Kidney tubule cell (primary cell): ENCODE measurements at places on chromosomes 16 and 17.

DNA sequence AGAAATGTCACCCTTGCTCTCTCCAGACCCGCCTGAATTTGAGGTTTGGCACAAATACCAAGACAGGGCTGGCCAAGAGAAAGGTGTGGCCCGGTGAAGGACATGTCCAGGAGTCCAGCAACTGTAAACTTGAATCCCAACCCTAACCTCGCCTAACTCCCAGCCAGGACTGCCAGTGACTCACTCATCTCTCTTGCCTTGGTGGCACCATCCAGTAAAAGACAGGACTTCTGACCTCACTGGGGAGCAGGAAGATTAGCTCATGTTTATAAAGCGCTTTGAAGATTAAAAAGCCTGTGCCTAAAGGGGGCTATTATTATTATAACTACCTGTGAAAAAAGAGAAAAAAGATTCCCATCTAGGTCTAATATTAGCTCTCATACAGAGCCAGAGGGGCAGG, 335.3 kb downstream of the SOX9 start:
- DNase-seq: peak; percentile 83

DNA sequence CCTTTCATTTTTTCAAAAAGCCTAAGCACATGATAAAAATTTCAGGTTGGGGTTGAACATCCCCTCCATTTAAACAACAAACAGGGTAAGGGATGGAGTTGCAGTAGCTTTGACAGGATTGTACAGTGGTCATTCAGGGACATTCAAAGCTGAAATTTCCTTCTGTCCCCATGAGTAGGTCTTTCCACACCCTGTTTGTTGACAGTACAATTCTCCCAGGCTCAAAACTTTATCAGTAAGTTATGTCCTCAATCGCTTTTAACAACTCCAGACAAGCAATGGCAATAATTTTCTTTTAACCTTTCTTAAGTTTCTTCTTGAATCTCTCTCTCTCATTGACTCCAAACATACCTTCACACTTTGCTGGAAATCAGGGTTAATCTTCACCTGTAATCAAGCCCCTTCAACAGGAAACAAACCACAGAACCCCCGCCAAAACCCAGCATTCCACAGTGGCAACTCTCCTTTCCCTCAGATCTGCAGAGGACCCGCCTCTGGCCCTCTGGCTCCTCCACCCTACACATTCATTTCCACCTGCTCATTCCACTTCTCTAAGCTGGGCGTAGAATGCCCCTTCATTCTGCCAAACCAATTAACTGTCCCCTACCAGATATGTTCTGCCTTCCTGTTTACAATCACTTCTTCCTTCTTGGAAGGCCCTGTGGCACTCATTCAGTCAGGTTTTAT, 20.7 kb downstream of the TXNDC11 start:
- DNase-seq: peak; percentile 53

GRCh38 chr16:3187798-3188674, at the start of gene OR1F1:
Gene OR1F1, plus strand, starts transcription at chr16:3188204.
- DNase-seq: peak; percentile 87

DNA sequence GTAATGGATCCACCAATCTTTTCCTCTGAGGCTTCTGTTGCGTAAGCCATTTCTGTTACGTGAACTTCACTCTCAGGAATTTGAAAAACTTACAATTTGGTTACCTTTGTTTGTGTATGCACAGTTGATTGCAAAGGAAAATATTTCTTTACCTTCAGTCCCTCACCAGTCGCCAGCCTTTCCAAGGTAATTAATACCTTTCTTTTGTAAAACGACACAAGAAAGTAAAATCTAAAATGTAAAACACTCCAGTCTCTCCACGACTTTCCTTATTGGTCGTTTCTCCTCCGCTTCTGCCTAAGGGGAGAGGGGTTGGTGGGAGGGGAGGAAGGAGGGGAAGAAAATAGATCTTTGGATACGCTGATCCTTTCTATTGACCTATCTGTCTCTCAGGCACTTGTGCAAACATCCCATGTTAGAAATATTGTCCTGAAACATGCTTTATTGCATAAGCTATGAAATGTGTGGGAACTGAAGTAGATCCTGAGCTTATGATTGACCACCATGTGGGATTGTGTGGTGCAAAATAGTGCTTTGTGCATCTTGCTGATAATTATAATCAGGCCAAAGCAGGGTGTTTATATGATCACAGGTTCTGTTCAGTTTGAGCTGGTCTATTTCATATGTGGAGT, 32.4 kb upstream of the EFCAB13 start:
- no peak for DNase-seq

- DNase-seq: no peak
Measured at GRCh38 chr16:15477802-15478201, 43.4 kb downstream of the BMERB1 start.

DNA sequence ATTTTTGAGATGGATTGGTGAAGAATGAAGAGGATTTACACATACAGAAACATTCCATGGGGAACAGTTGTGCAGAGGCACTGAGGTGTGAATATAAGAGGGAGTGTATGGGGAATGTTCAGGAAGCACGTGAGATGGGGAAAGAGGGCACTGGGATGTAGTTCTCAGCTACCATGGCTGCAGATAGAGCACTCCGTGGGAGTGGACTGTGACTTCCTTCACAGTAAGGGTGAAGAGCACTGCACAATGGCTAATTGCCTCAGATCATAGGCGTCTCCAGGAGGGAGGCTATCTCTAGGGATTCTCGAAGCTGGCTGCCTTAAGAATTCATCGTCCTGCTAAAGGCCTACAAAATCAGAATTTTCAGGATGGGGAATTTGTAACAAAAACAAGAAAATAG, 7.0 kb downstream of the YPEL2 start:
- no peak for DNase-seq

- no peak for DNase-seq
Measured at GRCh38 chr16:88405216-88406060, 22.7 kb downstream of the ZNF469 start.

DNA sequence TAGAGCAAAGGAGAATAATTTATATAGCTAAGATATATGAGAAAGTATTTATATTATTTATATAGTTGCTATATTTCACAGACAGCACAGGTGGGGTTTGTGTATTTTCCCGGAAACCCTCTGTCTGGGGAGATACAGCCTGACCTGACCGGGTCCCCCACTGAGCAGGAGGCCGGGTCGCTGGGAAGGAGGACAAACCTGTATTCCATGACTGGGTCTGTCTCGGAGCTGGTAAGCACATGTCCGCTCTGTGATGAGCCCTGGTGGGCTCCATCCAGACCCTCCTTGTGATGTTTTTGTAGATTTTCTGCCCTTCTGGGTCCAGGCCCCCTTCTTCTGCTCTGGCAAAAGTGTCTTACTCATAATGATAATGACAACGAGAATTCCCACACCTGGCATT, 27.7 kb downstream of the WNT9B start:
- DNase-seq: no peak

GRCh38 chr16:82016964-82017363, 5.7 kb upstream of the SDR42E1 start:
- no peak for DNase-seq

- DNase-seq: no peak
Measured at GRCh38 chr17:1785930-1786329, 24.1 kb downstream of the SERPINF1 start.

DNA sequence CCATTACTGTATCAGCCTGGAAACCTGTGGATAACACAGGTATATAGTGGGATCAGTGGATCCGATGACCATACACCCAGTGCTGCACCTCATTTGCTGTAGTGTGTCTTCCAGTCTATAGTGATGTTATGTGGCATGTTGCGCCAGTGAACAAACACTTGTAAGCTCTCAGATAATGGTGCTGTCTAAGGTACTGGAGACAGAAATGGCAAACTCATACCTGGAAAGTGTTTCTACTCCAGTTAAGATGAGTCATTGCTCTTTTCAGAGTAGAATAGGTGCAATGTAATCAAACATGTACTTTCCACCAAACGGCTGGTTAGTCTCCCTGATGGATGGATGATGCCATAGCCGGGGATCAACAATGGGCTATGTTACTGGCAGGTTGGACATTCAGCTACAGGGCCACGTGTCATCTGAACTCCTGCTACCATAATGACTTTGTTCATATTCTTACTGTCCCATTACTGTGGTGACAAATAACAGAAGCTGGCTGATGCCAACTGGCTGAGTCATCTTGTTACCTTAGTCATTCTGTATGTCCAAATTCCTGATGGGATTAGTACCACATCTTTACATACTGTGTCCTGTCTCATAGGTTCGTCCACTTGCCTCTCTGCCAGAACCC, 6.3 kb downstream of the CCL11 start:
- DNase-seq: peak; percentile 86

DNA sequence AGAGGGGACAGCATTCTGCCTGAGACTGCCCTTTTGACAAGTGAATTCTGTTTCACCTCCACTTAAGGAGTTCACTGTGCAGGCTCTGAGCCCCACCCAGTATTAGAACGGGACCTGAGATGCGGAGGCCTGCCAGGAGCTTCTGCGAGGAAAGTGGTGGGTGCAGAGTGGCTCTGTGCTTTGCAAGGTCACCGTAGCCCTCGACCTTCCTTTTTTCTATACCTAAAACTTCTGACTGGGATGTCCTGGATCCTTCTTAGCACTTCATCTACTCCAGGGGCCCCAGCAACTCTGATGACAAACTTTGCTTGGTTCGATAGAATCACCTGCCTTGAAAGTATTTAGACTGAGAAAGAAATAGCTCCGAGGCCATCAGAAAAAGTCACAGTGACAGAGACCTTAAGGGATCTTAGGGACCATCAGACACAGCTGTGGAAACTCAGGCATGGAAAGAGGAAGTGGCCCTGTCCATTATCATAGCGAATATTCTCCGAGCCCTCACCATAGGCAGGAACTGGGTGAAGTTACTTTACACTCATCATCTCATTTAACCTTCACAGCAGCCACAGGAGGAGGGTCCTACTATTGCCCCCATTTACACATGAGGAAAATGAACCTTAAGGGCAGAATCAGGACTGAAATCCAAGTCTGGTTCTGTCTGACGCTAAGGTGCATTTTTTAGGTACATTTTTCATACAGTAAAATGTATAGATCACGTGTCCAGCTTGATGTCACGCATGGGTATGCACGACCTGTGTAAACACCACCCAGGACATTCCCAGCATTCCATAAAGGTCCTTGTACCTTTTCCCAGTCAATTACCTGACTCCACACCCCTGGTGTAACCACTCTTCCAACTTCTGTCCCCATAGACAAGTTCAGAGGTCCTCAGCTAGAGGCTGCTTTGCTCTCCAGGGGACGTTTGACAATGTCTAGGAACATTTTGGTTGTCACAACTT, 676 bp upstream of the KRT13 start:
- DNase-seq: peak; percentile 49

- no peak for DNase-seq
Measured at GRCh38 chr16:89523680-89524344, 15.6 kb downstream of the SPG7 start.

DNA sequence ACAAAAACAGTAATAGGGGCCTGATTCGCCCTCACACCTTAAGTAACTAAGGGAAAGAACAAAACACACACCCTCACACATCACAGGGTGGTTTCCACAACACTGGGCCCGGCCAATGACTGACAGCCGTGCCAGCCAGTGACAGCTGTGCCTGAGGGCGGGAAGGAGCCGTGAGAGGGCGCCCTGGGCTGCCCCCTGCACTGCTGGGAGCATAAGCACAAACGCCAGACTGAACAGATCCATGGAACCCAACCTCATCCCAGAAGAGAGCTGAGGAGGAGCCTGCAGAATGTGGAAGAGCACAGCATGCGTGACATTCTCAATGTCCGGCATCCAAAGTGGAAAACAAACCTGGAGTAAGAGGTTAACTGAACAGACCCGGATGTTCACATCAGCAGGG, 16.0 kb downstream of the CSNK1D start:
- peak; percentile 58 for DNase-seq

GRCh38 chr16:81678326-81679095, 100.6 kb upstream of the PLCG2 start:
- DNase-seq: no peak

GRCh38 chr17:57926723-57927047, 28.5 kb downstream of the CUEDC1 start:
- no peak for DNase-seq

- peak; percentile 55 for DNase-seq
Measured at GRCh38 chr17:30921544-30922196, at the start of gene ADAP2. Gene ADAP2, plus strand, starts transcription at chr17:30921945. Its CDS starts 70 bp downstream, at chr17:30922015.

- DNase-seq: no peak
Measured at GRCh38 chr16:61891460-61891859, 144.8 kb downstream of the CDH8 start.

GRCh38 chr17:45398800-45399199, 33.9 kb downstream of the ARHGAP27 start:
- no peak for DNase-seq

- no peak for DNase-seq
Measured at GRCh38 chr17:78890498-78890897, 12.5 kb downstream of the CEP295NL start.

GRCh38 chr17:77736199-77736585, 222.3 kb upstream of the TNRC6C start:
- DNase-seq: no peak
